Amygdala (tissue), 56 donors: ENCODE measurements at places on chromosomes 3 and 15.

GRCh38 chr15:43423793-43424192 is 52.9 kb downstream of the TUBGCP4 start:
- no peak for DNase-seq

DNA sequence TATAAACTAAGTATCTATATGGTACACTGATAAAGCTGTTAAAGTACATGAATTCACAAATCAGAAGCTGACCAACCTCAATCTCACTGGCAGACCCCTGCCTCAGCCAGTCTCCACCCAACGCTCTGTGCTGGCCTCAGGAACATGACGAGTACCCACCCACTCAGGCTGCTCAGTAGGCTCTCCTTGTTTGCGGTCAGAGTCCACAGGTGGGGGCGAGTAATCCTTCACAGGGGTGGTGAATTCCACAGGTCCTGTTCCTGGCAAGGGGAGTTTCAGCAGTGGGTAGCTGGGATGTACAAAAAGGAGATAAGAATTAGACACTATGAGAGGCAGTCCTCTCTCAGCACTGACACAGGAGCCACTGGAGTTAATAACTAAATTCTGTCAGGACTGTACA is 40.9 kb downstream of the SCAP start:
- no peak for DNase-seq

- no peak for DNase-seq
Observed at GRCh38 chr15:32057876-32058425, 27.6 kb downstream of the CHRNA7 start.

DNA sequence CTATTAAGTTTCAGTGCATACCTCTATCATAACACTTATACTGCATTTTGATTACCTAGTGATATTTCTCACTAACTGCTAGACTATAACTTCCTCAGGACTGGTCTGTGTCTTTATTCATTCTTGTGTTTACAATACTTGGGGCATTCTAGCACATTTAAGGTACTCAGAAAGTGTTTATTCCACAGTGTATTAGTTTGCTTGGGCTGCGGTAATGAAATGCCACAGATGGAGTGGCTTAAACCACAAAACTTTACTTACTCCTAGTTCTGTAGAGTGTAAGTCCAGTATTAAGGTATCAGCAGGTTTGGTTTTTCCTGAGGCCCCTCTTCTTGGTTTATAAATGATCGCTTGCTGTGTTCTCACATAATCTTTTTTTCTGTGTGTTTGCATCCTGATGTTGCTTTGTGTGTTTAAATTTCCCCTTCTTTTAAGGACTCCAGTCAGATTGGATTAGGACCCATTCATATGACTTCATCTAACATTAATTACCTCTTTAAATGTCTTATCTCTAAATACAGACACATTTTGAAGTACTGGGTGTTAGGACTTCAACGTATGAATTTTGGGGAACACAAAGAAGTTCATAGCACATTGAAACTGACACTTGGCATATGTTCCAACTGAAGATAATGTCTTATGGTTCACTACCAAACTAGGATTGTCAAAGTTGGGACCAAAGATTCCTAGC is 23.9 kb downstream of the RNF111 start:
- no peak for DNase-seq

- DNase-seq: no peak
Observed at GRCh38 chr3:58683466-58683865, 16.9 kb upstream of the FAM3D start.

DNA sequence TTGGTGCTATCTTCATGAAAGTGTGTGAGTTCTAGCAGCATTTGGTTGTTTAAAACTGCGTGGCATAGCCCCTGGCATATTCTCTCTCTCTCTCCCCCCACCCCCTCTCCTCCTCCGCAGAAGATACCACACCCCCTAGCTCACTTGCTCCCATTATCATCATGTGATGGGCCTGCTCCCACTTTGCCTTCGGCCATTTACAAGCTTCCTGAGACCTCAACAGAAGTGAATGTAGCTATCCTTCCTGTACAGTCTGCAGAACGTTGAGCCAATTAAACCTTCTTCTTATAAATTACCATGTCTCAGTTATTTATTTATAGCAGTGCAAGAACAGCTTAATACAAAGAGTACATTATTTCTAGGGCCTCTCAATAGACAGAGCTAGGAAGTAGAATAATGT is 1032.5 kb upstream of the CADM2 start:
- DNase-seq: no peak
